ENCODE measurements at places on chromosomes 7 and 10.

DNA sequence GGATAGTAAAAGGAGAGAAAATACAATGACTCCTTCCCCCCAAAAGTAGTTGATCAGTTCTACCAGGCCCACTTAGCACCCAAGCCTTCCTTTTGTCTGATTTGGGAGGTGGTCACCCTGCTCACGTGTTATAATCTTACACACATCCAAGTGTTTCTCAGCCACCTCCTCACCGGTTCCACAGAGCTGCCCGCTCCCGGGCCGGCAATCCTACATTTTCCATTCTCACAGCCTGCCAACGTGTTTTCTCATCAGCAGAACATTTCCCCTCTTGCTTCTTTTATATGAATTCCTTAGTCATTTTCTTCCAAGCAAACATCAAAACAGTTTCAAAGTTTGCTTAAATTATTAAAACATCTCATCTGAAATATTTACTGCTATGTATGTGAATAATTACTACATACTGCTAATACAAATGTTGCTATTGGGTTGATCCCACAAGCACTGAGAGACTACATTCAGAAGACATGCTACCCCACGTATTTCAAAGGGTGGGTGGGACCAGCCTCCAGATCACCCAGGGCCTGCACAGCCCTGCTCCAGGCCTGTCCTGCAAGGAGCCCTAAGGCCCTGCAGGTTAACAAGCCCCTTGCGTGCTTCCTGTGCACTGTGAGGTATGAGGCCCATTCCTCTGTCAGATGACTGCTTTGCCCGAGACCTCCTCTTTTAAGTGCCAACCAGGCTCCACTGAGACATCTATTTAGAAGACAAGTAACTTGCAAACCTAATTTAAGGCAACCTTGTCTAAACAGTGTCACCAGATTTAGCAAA, 75.3 kb downstream of the GRB10 start:
- DNase-seq, result no peak

- no peak for DNase-seq
Observed at GRCh38 chr7:40866601-40867000, 731.8 kb downstream of the SUGCT start.

GRCh38 chr7:18221377-18222293, 194.0 kb upstream of the PRPS1L1 start:
- no peak for DNase-seq

- DNase-seq, result no peak
Observed at GRCh38 chr10:87976101-87976743, 112.8 kb downstream of the PTEN start.

GRCh38 chr10:71748671-71749191, 24.6 kb downstream of the VSIR start:
- DNase-seq, result no peak

DNA sequence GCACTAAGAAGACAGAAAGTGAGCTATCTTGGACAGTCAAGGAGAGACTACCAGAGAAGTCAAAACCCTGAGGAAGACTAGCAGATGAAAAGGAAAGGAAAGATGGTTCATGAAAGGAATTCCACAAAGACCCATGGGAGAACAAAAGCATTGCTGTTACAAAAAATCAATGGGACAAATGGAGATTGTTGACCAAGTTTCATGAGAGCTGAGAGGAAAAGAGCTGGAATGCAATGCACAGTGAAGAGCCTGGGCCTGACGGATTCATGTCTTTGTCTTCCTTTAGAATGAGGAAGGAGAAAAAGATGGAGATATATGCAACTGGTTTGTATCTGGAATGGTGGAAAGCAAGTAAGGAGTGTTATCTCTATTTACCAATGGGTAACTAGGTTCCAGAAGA, 17.3 kb downstream of the TMEM243 start:
- no peak for DNase-seq

DNA sequence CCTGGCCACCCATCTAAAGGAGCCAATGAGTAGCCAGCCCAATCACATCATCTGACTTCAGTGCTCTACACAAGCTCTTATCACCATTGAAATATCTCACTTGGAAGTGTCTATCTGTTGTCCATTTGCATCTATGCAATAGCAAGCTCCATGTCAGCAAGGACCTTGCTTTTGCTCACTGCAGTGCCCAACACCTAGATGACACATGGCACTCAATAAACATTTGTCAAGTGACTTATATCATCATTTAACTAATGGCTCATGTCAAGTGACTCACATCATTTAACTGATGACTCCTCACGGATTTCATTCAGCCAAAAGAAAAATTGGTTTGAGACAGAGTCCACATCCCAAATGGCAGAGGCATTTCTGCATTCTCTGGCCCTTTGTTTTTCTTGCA, 92.9 kb upstream of the ADAM12 start:
- DNase-seq, result no peak

GRCh38 chr7:132171130-132171576, 405.1 kb downstream of the PLXNA4 start:
- no peak for DNase-seq

- DNase-seq, result no peak
Observed at GRCh38 chr7:18893156-18893555, 224.3 kb downstream of the TWIST1 start.

DNA sequence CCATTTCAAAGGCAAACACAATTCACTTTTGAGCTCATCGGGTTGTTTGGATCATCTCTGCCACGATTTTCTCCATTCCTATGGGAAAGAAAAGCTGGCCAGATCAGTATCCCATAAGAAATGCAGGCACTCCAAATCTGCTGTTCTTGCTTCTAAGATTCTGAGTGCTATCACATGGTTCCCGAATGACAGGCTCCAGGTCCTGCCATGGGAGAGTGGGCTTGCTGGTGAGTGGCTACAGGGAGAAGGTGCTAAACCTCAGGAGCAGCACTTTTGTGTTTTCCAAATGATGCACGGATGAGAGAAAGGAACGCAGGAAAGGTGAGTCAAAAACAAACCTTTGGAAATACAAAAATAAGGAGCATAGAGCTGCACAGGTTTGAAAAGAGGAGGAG, 32.1 kb downstream of the MTURN start:
- DNase-seq, result no peak

GRCh38 chr7:5462216-5462615, 38.6 kb upstream of the TNRC18 start:
- DNase-seq, result no peak

- no peak for DNase-seq
Observed at GRCh38 chr7:90246171-90246570, 1.2 kb downstream of the CFAP69 start.

- DNase-seq, result no peak
Observed at GRCh38 chr10:34280599-34281374, 534.3 kb downstream of the PARD3 start.

DNA sequence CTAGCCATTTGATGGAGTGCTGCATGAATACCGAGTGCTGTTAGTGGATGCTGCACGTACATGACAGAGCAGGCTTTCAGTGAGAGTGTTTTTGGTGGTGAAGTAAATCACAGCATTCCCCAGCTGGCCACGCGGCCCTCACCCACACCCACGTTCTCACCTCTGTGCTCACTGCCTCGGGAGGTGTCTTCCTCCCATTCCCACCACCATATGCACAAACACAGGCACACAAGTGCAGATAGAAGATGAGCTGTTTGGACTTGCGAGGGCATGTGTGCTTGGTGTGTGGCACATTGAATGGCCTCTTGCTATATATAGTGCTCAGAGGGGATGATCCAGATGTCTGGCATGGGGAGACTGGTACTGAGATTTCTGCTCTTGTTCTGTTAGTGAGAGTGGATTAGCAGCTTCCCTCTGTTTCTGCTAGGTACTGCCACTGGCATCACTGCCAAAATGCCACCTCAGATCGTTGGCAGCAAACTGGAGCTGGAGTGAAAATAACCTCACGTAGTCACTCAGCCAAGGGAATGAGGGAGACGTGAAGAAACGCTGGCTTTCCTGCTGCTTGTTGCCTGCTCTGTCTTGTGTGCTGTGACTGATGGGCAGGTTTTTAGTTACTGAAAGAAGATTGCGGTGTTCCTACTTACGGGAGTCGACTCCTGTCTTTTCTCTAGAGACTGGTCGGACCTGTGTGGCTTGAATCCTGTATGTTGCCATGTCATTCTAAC, 19.1 kb downstream of the DNAJB6 start:
- no peak for DNase-seq

- DNase-seq, result no peak
Observed at GRCh38 chr7:79523436-79523835, 70.0 kb upstream of the MAGI2 start.

GRCh38 chr7:91945476-91945875, 4.8 kb downstream of the AKAP9 start:
- DNase-seq, result no peak

- DNase-seq, result no peak
Observed at GRCh38 chr10:43220657-43221418, 46.0 kb downstream of the RASGEF1A start.

- DNase-seq, result no peak
Observed at GRCh38 chr7:2807460-2807844, 36.7 kb downstream of the GNA12 start.

GRCh38 chr7:24059775-24060174, 224.2 kb upstream of the NPY start:
- DNase-seq, result no peak
